Panc1 (cell line): ENCODE measurements at places on chromosomes 5 and 9.

GRCh38 chr5:172274951-172275753, 8.4 kb downstream of the UBTD2 start:
- no peak for DNase-seq

DNA sequence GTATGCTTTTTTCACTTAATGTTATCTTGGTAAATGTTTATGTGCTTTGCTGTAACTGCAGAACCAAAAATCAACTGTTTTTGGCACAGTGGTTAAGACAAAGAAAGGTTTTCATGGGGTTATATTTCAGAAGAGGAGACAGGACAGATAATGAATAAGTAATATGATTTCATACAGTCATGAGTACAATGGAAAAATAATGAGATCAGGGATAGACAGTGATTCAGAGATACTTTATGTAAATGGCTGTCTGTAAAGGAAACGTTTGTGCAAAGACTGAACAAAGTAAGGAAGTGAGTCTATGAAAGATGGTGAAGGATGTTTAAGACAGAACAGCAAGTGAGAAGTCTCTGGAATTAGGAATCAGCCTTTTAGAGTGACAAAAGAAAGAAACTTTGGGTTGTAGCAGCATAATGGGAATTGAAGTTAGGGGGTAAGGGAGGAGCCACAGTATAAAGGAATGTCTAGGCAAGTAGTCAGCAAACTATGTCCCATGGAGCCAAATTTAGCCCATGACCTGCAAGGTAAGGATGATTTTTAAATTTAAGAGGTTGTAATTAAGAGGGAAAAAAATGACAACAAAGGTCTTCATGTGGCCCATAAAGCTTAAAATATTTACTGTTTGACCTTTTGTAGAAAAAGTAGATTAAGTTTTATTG, 55.0 kb downstream of the TNPO1 start:
- no peak for DNase-seq

- no peak for DNase-seq
Measured at GRCh38 chr5:180119903-180120236, 48.3 kb upstream of the RNF130 start.

DNA sequence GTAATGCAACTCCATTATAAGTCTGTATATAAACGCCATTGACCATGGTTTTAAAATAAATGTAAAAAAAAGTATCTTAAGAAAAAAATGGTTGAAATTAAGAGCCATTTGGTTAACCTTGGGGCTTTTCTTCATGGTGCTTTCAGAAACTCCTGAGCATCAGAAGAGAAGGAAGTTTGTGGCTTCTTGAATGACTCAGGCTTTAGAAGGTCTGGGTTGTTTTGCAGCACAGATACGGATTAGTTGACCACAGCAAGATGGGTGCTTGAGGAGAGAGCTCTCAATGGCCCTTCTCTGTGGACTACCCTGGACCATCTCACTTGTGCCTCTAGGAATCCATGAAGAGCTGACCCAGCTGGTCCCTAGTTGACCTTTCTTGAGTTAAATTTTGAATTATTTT, 189.5 kb downstream of the TMEM38B start:
- DNase-seq = no peak

GRCh38 chr9:96137671-96138429, 164.1 kb downstream of the HSD17B3 start:
- no peak for DNase-seq

GRCh38 chr5:179146277-179146676, 86.1 kb downstream of the ZNF354C start:
- DNase-seq = no peak

DNA sequence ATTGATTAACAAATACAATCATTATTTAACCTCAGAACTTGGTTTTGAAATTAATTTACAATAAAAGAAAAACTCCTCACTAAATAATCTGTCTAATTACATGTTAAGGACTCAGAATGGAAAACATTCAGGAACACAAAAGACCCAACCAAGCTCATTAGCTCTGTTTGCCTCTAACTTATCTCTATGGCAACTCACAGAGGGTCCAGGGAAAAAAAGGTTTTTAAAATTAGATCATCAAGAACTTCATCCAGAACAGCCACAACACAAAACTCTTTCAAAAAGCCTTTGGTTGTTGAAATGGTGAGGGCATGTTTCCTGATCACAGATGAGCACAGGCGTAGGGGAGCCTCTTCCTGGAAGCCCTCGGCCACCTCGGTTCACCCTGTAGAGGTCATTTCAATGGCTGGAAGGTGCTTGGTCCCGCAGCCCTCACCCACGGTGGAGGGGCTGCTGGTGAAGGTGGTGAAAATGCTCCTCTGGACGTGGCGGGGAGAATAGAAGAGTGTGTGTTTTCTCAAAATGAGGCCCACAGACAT, 17.2 kb upstream of the TCF7 start:
- DNase-seq = no peak

GRCh38 chr9:93565089-93565488, 11.3 kb upstream of the PHF2 start:
- DNase-seq = no peak

DNA sequence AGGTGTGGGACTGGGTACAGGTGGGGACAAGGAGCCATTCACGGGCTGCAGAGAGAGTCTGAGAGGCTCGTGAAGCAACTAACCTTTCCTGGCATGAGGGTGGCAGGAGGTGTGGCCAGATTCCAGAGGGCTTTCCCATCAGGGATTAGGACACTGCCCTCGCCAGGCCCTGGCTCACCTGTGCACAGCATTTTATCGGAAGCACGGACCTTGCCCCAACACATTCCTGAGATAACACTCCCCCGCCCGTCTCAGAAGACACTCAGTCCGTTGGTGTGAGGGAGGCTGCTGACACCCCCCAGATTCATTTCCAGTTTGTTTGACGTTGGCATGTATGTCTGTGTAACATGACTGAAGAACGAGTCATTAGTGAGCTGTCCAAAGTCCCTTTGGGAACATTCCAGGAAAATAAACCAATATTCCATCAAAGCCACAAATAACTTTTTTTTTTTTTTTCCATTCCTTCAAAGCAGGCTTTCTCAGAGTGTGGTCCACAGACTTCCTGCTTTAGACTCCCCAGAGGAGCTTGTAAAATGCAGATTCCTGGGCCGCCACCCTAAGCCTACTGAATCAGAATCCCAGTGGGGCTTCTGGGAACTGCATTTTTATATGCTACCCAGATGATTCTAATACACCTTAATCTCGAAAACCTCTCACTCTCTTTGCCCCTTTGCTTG, 23.4 kb downstream of the WWC1 start:
- DNase-seq = peak; percentile 47

GRCh38 chr9:97857606-97858392, 4.8 kb downstream of the FOXE1 start:
- DNase-seq = no peak

DNA sequence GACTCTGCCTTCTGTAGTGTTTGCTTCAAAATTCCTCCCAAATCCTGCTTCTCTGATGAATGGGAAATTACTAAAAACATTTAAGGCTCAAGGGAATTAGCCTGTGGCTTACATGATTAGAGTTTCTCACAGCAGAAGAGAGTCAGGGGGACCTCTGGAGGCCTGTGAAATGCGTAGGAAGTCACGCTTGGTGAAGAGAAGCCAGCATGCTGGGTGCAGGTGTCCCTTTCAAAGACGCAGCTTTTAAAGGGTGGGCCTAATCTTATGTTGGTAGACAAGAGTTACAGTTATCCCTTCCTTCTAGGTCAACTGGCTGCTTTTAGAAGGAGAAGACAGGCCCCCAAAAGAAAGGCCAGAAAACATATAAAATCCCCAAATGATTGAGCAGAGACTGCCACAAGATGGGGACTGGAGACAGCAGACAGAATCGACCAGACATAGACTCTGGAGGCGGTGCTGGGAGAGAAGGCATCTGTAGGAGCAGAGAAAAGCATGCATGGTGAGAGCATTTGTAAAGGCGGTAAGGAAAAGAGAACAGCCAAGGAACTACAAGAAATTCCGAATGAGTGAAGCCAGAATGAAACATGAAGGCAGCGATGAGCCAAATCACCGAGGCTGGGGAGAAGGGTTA, 42.3 kb downstream of the B4GALT1 start:
- no peak for DNase-seq

DNA sequence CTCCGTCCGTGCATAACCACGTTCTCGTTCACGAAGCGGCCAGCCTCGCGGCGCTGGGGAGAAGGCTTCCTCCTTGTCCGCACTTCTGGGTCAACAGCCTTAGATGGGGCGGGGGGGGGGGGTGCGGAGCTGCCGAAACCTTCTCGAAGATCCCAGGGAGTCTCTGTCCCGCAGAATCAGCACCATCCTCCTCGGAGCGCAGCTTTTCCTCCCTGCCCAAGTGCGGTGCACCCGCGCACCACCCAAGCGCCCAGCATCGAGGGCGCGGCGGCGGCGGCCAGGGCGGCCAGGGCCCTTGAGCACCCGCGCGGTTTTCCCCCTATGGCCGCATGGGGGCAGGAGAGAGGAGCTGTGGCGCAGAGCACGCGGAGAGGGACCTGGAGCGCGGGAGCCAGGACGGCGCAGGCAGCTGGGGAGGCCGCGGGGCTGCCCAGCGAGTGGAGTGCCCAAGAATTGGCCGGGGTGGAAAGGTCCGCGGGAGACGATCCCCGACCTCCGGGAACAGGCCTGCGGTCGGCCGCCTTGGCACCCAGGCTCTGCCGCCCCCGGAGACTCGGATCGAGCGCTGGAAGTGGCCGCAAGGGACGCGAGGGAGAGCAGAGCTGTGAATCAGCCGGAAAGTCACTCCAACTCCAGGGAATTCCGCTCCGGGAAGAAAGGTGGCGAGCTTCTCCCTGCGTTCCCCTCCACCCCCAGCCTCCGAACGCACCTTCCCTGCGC, 43.1 kb downstream of the TMEM174 start:
- peak; percentile 61 for DNase-seq

GRCh38 chr9:37745970-37746369, 7.6 kb upstream of the TRMT10B start:
- no peak for DNase-seq

GRCh38 chr5:111635151-111635902, 121.7 kb downstream of the NREP start:
- DNase-seq = no peak

- DNase-seq = no peak
Measured at GRCh38 chr9:93682155-93682968, 106.0 kb downstream of the PHF2 start.

- DNase-seq = no peak
Measured at GRCh38 chr5:65927503-65928321, 1.3 kb downstream of the ERBIN start.

DNA sequence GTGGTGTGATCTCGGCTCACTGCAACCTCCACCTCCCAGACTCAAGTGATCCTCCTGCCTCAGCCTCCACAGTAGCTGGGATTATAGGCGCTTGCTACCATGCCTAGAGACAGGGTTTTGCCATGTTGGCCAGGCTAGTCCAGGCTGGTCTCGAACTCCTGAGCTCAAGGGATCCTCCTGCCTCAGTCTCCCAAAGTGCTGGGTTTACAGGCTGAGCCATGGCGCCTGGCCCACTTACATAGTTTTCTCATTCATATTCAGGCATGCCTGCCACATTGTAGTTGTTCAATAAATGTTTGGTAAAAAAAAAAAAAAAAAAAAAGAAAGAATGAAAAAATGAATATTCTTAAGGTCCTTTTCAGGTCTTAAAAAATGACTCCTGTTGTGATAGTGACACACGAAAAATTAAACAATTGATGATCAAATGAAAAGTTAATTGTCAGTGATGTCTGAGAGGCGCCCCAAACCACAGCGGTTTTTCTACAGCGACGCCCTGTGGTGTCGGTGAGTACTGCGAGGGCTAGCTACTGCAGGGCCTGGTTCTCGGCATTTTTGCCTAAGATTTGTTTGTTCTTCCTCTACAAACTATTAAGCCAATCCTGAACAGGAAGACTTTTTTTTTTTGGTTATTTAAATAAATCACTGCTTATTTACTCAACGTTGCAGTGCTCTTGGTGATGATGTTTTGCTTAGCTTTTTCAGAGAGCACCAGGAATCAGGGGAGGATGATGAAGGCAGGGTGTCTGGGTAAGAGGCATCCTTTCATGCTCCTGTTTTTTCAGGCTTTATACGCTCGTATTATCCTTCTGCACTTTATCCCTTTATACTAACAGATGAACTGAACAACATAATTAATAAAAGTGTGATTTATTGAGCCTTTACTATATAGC, 67.0 kb upstream of the DPYSL3 start:
- peak; percentile 24 for DNase-seq

DNA sequence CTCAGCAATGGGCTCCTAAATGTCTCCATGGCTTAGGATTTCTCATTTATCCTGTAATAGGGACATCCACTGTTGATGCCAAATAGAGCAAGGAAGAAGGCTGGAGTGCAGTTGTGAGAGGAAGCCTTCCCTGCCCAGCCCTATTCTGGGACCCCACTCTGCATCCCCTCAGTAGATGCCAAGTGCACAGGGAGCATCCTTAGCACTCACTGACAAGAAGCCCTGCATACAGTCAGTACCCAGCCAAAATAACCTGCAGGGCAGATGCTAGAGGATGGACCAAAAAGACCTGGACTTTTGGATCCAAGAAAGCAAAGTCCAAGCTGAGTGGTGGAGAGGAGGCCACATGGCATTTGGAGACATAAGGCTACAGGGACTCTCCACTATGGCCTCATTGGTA, 113.5 kb upstream of the SPOCK1 start:
- DNase-seq = no peak

DNA sequence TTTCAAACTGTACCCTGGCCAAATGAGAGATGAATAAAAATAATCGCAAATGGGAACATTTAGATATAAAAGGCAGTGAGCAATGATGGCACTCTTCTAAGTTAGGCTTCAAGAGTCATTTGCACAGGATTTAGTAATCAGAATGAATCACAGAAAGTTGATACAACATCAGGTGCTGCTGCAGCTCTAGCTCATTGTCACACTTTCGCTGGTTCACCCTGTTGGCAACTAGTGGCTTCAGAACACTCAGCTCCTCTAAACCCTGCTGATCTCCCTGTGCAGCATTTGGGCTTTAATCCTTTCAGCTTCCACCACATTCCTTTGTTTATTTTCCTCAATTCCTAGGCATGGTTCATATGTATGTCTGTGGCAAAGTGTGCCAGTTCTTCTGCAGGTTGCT, 2071.2 kb upstream of the CDH6 start:
- DNase-seq = peak; percentile 2

GRCh38 chr9:30048396-30048795, 2336.0 kb upstream of the ACO1 start:
- DNase-seq = no peak

- no peak for DNase-seq
Measured at GRCh38 chr9:122392284-122392683, 21.5 kb downstream of the PTGS1 start.

DNA sequence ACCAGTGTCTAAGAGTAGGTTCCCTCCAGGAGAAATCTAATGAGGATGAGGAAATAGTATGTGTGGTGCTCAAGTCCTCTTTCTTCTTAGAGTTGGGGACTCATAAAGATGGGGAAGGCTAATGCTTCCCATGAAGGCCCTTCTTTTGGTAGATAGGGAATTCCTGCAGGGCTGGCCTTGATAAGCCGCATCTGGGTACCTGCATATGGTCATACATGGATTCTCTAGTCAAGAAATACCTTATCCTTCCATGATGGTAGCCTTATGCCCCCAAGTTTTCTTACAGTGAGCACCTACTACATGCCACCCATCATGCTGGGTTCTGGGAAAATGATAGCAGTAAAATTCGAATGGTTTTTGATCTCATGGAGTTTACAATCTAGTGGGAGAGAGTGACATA, 382.6 kb downstream of the KDM4C start:
- no peak for DNase-seq

GRCh38 chr9:98796364-98797101, at the start of gene ANKS6:
Gene ANKS6, minus strand, starts transcription at chr9:98796555. Its CDS starts 64 bp downstream, at chr9:98796491.
- DNase-seq = no peak
